Dermis blood vessel endothelial cell (primary cell): ENCODE measurements at places on chromosomes 2 and 18. TPM values are rescaled to one million over a fixed set of nuclear protein-coding genes. Genes with fewer than 3 reads are reported as not detected.

- no peak for DNase-seq
Observed at GRCh38 chr2:54247115-54247514, 8.9 kb downstream of the TSPYL6 start.

TUBB8B gene
- total RNA-seq: 0.14 TPM in 1 of 2 replicates, not detected in the other

DNA sequence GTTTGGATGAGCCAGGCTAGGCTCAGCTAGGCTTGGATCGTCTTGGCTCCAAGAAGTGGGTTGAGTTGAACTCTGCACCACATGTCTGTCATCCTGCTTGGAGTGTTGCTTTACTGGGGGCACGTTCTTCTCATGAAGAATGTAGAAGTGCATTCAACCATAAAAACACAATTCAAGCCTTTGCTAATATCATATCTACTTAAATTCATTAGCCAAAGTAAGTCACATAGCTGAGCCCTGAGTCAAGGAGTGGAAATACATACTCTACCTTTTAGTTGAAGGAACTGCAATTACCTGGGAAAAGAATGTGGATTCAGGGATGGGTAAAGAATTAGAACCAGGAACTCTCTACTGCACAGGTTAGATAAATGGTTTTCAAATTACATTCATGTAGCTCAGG, 360.4 kb upstream of the KCNH7 start:
- no peak for DNase-seq

GRCh38 chr2:37982847-37983246, 57.8 kb downstream of the RMDN2 start:
- no peak for DNase-seq

- DNase-seq: no peak
Observed at GRCh38 chr18:51666763-51667191, 469.3 kb upstream of the MEX3C start.

UGT1A9 gene
- total RNA-seq: under 0.01 and 0.05 TPM in 2 replicates

DNA sequence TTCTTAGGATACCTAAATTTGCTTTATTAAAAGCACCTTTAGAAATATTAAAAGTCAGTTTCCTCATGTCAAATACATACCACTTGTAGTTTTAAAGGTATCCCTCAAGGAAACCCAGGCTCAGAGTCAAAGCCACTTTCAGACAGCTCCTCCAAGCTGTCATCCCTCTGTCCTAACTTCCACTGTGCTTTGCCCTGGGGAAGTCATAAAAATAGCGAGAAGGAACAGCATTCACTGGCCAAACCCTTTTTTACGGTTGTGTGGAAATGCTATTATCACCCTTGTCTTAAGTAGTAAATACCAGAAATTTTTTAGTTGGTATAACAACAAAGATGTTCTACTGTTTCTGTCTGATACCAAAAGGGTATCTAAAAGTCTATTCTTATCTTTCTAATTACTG, 680.5 kb downstream of the ZEB2 start:
- no peak for DNase-seq

- no peak for DNase-seq
Observed at GRCh38 chr2:116088236-116088635, 1645.8 kb downstream of the DPP10 start.

DNA sequence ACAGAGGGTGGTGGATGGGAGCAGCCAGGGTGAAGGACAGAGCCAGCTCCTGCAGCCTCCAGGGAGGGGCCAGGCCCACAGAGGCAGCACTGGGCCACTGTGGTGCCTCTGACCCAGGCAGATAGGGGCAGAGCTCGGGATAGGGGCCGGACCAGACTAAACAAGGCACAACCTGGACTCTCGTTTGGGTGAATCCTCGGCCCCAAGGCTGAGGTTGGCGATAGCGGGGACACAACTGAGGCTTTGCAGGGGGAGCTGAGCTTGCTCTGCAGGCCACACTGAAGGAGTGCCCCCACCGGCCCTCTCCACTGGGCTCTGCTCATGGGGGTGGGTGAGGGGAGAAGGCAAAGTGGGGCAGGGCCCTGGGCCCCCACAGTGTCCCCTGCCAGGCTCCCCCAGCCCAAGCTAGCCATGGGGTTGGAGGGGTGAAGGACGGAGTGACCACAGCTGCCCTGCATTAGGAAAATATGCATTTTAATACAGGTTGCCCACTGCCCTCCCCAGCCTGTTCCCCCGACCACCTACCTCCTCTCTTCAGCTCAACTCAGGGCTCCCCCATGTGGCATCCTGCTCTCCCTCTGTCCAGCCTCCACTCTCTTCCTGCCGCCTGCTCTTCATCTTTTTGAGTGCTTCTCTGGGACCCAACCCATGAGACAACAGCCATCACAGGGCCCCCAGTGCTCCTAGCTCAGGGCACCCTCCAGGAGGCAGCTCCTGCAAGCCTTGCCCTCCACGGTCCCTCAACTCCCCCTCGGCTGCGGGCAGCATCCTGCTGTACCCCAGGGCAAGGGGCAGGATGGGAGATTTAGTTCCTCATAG, 152.8 kb downstream of the INHBB start:
- no peak for DNase-seq

SNORC gene
- total RNA-seq: 0.34 and 0.84 TPM in 2 replicates

GRCh38 chr2:223580951-223581350, 21.2 kb downstream of the SCG2 start:
- no peak for DNase-seq

GRCh38 chr2:224377751-224378700, 23.9 kb downstream of the FAM124B start:
- DNase-seq: peak; percentile 27

GRCh38 chr2:173607606-173608311, 253.1 kb downstream of the CDCA7 start:
- DNase-seq: no peak

DNA sequence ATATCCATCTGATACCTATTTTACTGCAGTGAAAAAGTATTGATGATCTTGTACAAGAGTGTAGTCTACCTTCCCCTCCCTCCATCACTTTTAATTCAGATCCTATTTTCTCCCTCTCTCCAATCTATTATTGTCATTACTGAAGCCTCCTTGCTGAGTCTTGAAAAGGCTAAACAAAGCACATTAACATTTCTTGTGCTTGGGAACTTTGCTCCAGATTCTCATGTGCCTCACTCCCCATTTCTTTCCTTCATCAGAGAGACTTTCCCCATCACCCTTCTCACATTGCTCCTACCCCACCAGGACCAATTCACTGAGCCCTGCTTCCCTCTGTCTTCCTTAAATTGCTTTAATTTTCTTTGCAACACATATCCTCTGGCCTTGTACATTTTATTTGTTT, 736.2 kb upstream of the GCFC2 start:
- DNase-seq: no peak

DNA sequence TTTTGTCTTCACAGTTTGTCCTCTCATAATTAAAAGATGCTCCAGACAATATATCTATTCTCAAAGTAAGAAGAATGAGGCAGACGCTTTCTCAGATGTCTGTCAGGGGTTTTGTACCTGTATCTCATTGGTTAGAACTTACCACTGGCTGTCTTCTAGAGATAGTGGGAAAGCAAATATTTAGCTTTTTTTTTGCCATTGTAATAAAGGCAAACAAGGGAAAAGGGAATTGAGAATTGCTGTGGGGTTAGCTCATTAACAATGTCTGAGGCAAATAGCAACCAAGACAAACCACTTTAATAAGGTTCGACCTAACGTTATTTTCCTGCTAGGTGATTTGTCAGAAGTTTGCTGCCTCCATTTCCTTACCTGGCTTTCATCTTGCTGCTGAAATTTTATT, 30.0 kb downstream of the ZNF638 start:
- DNase-seq: no peak

GRCh38 chr2:28273751-28274150, 118.9 kb upstream of the FOSL2 start:
- DNase-seq: no peak
